ENCODE measurements at places on chromosomes 2 and 18. TPM values are rescaled to one million over a fixed set of nuclear protein-coding genes. Genes with fewer than 3 reads are reported as not detected.

Gene SALL3
- not detected for total RNA-seq

DNA sequence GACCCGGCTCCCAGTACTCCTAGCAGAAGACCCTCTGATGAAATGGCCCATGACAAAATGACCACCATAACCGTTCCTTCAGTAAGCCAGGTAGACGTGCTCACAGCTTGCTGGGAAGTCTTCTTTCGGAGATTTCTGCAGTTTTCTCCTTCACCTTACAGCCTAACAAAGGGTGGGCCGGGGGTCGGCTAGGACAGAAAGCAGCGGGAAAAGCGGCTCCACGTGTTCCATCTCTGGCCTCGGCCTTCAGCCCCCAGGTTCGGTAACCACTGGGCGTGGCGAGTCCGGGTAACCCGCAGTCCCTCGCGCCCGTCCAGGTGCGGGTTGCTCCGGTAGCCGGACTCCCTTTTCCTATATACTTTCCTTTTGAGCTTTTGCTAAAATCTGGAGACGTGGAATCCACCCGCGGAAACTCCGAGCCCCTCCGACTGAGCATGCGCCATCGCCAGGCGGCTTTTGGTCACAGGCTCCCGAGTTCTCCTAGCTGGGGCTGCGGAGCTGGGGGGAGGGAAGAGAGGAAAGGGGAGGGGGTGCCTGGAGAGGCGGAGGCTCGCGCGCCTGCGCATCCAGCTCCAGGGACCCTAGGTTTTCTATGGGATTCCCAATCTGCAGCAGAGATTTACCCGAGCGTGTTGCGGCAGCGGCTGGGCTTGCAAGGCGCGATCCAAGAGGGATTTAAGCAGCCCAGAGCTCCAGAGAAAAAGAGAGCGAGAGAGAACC lies at the start of gene VSNL1:
Gene VSNL1, plus strand, starts transcription at position 604 of the 720 bp plus-strand sequence. CDS start 51,379 bp downstream, outside the sequence.
- DNase-seq: no peak

DNA sequence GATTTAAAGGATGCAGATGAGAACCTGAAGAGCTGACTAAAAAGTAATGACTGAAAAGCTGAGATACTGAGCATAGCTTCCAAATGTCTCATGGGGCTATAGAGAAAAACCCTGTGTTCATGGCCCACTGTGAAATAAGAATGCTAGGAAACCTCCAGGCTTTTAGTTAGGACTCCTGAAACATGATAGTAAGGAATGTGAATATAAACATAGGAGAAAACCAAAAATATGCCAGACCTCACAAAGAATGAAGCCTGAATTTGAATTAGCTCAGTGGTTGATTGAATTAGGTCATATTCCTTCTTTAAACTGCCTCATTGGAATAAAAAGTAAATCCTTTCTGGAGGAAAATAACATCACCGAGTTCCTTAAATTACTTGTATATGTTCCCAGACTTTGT lies 194.5 kb upstream of the NXPH2 start:
- no peak for DNase-seq

- DNase-seq: no peak
These were observed 129.4 kb upstream of the ATP5MC3 start for GRCh38 chr2:175310813-175311504.
